ENCODE measurements at places on chromosomes 5 and 9.
A peak's percentile ranks its signal among the peaks of the same experiment; 100 is the strongest.

- no peak for DNase-seq
These were observed 10.7 kb downstream of the NR5A1 start for GRCh38 chr9:124496463-124496862.

GRCh38 chr5:168881427-168882149 is 302.4 kb upstream of the PANK3 start:
- DNase-seq: no peak

DNA sequence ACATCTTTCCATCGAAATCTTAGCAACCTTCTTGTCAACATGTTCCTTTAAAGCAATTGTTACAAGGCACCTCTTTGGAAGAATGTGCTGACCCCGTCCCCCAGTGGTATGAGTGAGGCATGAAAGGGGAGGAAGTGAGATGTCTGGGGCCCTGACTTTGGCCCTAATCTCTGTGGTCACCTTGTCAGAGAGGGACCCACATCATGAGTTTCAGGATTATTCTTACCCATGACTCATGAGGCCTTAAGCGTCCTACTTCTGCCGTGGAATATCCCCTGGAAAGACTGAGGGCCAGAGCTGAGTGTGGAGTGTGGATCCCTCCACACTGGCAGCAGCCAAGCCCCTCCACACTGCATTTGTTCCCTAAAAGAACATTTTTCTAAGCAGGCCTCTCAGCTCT is 81.2 kb downstream of the FSTL4 start:
- DNase-seq: no peak

- DNase-seq: peak; percentile 6
These were observed 558.0 kb downstream of the EBF1 start for GRCh38 chr5:158541536-158542297.

DNA sequence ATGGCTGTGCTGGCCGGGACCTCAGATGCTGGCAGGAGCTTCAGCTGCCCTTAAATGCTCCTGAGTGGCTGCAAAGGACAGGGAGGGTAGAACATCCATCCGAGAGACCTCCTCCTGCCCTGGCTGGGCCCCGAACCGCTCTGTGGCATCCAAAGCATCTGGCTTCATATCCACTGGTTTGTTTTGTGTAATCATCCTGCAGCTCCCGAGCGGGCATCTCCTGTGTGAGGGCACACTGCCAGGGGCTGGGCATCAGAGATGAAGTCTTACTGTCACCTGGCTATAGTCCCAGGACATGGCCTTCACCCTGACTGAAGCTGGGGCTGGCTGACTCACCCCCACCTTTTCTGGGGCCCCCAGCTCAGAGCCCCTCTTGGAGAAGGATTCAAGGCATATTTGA is 18.5 kb upstream of the NTNG2 start:
- DNase-seq: no peak

GRCh38 chr5:57825031-57825686 is 342.5 kb upstream of the ACTBL2 start:
- DNase-seq: no peak

DNA sequence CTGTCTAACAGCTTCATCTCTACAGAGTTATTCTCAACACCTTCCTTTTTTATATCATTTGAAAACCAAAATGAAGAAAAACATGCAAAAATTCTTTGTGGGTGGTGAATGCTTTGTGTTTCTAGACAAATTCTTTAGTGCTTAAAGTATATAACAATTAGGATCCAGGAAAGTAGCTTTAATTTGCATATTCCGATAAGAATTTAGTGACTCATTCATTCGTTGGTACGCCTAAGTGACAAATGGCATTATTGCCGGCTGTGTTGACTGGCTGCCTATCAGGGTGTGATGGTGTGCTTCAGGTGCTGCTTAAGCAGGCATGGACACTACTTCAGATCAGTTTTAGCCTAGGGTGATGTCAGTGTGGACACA is 35.2 kb downstream of the LMNB1 start:
- no peak for DNase-seq

GRCh38 chr9:121272401-121272948 is 4.5 kb downstream of the GSN start:
- DNase-seq: no peak

- DNase-seq: no peak
These were observed 15.0 kb downstream of the TENT4A start for GRCh38 chr5:6728011-6728794.

- DNase-seq: no peak
These were observed 67.7 kb upstream of the FCN1 start for GRCh38 chr9:134985451-134985850.

DNA sequence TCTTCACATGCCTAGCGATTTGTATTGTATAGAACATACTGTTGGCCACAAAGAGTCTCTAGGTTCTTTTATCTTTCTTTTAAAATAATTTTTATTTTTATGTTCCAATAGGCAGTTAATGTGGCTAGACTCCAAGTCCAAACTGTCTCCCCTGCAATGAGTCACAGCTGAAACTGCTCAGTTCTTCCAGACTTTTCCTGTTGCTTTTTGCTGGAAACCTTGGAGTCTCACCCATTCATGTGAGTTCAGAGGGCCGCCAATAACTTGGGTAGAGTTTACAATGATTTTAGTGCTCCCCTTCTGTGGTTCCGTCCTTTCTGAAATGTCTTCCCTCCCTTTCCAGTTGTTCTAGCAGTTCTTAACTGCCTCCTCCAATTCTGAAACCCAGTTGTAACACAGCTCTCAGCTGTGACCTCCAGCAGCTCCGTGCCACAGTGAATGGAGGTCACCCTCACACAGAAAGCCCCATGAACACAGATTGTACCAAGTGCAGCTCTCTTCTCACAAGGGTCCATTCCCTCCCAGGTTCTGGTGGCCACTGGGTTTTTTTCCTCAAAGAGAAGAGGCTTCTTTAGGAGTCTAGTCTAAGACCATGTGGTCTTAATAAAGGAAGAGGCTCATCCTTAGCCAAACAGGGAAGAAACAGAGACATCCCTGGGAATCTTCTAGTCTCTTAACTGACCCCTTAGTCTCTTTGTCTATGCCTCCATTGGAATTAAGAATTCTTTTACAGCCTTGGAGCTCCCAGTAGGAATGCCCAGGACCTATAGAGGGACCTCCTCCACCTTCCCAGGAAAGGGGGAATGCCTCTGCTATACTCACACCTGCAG is 198.5 kb downstream of the SPOCK1 start:
- DNase-seq: no peak

DNA sequence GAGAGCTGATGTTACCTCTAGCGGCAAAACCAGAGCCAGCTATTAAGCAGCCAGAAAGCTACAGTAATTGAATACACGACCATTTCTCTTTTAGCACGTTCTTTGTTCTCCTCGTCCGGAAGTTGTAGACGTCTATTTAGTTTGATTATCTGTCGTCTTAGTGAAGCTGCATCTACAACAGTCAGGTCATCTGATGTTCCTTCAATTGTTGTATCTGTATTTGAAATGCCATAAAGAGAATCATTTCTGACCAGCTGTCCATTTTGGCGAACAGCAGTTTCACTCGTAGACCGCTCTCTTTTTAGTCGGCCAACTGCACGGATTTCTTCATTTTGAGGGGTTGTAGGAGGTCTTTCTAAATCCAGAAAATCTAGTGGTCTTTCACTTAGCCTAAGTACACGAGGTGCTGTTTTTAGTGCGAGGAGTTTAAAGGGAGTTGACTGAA is 12.6 kb downstream of the PDE6A start:
- DNase-seq: no peak

- no peak for DNase-seq
These were observed 65.5 kb upstream of the LIFR start for GRCh38 chr5:38621840-38622437.

DNA sequence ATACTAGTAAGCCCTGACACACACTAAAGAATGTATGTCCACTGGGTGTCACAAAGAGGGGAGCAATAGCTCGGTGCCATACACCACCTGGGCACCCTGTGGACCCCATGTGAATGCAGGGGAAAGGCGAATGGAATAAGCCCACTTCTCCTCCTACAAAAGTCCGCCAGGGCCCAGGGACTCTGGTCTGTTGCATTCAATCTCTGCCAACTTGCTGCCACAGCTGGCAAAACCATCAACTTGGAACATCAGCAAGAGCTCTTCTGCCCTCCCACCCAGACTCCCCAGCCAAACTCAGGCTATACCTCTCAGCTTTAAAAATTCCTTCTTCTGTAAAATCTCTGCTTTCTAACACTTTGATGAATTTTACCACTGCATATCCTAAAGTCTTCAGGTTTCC is 54.5 kb downstream of the PFDN1 start:
- no peak for DNase-seq

DNA sequence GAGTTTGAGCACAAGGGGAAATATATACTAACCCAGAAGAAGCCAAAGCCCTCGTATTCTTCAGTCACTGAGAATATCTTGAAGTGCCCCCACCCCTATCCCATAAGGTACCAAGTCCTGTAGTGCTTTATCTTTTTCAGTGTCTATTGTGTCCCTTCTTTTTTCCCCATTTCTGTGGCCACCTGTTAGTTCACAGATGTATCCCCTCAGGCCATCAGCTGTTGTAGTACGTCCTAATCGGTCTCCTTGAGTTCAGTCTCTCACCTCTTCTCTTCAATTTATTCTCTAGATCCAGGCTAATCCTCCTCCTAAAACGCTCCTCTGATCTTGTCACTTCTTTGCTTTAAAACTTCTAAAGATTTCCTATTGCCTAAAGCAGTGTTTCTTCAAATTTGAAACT is 10.4 kb downstream of the RGS7BP start:
- no peak for DNase-seq

DNA sequence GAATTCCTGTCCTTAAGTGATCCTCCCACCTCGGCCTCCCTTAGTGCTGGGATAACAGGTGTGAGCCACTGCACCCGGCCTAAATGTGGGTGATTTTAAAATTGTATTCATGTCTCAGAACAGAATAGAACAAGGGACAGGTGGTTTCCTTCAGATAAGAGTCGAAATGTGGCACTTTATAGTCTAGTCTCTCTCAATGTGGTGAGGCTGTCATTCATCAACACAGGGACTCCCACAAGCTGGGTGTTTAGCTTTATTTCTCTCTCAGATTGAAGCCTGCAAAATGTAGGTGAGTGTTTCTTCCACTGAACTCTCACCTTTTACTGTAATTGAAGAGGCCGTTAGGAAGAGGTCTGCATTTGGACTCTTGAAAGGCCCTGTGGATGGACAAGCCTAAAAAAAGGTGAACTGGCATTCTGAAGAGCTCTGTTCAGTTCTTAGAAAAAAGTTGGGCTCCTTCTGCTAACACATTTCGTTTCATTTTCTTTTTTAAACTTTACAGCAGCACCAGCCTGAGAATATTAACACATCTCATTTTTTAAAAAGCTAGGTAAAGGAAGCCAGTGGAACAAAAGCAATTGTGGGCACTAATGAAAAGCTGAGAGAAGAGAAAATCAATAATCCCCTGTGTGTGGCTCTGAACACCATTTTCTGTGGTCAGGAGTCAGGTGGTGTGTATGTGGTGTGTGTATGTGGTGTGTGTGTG is 126.2 kb upstream of the SLC28A3 start:
- DNase-seq: no peak

DNA sequence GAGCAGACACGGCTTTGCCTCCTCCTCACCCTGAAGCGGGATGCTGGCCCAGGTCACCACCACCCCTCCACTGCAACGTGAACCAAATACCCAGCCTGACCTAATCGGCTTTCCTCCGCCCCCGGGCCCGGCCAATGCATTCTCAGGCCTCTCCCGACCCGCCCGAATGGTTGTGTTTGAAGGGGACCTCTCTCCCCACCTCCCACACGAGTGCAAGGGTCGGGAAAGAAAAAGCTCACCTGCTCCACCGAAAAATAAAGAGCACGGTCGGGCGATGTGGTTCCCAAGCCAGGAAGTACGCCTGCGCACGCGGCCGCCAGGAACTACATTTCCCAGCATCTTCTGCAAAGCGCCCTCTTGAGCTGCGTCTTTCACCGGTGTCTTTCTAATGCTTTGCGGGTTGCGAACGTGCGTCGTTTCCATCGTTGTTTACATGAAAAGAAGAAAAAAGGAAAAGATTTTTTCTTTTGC is at the start of gene ZNF883:
ZNF883 (minus strand) TSS at position 282 of the 471 bp plus-strand sequence.
- DNase-seq: peak; percentile 76

- DNase-seq: no peak
These were observed 173.3 kb downstream of the TRIO start for GRCh38 chr5:14316471-14316870.

GRCh38 chr5:147898875-147899401 is 7.4 kb downstream of the C5orf46 start:
- no peak for DNase-seq

DNA sequence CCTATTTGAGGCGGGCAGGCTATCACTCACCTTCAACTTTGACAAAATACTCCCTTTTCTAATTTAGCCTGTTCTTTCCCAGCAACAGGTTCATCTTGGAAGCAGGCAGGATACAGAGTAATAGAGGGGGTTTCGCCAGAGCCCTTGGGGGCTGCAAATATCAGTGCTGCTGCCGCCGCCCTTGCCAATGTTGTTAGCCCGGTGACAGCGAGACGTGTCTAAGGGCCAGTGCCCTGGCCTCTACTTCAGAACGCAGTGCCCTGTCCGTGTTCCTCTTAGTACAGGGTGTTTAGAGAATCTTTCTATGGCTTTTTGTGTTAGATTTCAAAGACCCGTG is 703 bp downstream of the FAM120AOS start:
- DNase-seq: no peak

- no peak for DNase-seq
These were observed 42.1 kb downstream of the SLC46A2 start for GRCh38 chr9:112848316-112849151.

- DNase-seq: no peak
These were observed 16.9 kb downstream of the ZNF618 start for GRCh38 chr9:113892861-113893491.

DNA sequence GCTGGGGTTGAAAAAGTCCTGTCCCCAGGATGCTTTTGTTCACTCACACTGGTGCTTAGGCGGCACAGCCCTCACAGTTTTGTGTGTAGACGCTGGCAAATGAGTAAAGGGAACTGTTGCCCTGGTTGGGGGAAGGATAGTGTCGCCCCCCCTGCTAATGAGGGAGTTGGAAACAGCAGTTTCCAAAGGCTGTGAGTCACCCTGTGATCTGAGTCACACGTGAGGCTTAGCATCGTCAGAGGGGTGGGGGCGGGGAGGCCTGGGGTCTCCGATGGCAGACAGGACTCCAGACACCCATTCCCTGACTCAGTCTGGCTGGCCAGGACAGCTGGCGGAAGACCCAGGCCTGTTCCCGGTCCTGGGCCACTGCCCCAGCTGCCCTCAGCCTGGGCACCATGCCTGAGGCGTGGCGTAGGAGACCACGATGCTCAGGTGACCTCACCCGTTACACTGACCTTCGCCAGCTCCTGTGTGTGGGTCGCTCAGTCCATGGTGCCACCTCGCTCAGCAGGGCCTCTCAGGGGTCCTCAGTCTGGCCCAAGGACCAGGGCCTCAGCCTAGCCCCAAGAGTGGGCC is 2.9 kb downstream of the DNAJB5 start:
- DNase-seq: peak; percentile 72

- DNase-seq: no peak
These were observed 42.3 kb downstream of the SH3RF2 start for GRCh38 chr5:145978708-145979107.

GRCh38 chr9:113720495-113720894 is 155.6 kb upstream of the ZNF618 start:
- DNase-seq: peak; percentile 65

- no peak for DNase-seq
These were observed 121.0 kb upstream of the TLX3 start for GRCh38 chr5:171188016-171188415.

DNA sequence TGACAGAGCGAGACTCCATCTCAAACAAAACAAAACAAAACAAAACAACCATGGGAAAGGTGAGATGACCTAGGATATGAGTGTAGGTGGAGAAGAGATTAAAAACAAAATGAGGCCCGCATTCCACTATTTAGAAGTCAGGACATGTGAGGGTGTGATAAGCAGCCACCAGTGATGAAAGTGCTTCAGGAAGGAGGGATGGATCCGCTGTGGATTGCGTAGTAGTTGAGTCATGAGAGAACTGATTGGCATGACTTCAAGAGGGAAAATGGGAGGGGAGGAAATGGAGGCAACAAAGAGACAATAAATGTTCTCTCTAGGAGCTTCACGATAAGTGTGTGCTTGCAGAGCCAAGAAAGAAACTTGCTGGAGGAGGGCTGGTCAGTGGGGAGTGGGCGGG is 367.6 kb downstream of the ARL15 start:
- DNase-seq: no peak

Data from common myeloid progenitor, CD34-positive (primary cell).